ENCODE measurements at places on chromosomes 13 and 19.

DNA sequence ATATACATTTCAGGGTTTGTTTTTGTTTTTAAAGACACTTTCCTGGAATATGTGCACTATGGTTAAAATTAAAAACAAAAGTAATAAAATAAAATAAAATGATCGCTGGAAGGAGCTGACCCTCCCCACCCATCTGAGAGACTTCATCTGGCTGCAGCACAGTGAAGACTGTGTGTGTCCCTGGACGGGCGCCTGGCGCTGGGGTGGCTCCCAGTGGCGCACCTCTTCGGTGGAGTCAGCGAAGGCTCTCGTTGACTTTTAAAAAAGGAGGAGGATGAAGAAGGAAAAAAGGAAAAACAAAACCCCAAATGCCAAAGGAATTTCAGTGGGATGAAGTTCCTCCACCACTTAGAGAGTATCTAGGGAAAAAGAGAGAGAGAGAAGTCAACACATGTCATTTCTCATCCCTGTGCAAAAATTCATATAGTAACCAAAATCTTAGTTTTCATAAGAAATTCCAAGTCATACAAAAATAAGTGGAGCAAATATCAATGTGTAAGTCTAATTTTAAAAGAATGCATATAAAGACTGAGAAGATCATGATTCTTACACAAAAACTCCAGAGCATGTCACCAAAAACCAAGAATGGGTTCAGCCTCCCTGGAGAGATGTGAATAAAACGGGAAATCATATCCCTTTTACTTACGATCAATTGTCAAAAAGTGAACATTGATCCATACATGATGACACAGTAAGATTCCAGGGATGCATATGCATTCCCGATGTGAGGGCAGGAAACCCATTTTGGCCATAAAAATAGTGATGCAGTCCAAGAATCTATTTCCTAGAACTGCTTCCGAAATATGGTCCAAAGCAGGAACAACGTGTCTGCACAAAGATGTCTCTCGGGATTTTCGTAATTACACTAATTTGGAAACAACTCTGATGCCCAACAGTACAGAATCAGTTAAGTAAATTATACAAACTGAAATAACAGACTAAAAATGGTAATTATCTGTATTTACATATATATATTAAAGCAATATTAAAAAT, 123.8 kb downstream of the STK24 start:
- DNase-seq, result no peak

DNA sequence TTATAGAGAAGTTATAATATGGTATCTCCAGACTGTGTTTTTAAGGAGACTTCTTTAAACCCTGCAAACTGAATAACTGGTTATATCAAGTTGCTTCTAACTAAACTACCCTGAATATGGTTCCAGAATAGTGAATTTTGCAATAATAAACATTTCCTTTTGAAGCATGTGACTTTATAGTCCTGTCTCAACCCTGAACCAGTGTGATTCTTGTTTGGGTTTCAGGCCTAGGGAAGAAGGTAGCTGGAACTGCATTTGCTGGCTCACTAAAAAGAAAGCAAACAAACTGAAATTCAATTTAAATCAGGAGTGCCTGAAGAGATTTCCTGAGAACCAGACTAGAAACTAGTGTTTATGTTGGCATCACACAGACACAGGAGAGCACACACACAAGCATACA, 4.9 kb downstream of the ARHGEF7 start:
- DNase-seq, result no peak

DNA sequence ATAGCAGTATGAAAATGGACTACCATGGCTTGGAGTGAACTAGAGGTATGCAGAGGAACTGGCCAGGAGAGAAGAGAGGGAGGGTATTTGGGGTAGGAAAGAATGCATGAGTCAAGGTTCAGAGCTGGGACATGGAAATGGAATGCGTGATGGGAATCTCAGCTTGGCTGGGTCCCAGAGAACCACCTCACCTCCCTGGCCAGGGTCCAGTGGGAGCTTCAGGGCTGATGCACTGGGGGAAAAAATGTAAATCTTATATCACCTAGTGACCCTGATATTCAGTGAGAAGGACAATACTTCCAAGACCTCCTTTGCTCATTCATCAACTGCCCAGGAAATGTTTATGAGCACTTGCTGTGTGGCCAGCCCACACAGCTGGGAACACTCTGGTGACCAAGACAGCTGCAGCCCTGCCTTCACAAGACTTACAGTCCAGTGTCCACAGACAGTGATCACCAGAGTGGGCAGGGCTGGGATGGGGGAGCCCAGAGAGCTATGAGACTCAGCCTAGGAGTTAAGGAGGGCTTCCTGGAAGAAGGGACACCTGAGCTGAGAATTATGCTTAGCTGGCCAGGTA, 12.8 kb downstream of the IGSF23 start:
- DNase-seq, result no peak

DNA sequence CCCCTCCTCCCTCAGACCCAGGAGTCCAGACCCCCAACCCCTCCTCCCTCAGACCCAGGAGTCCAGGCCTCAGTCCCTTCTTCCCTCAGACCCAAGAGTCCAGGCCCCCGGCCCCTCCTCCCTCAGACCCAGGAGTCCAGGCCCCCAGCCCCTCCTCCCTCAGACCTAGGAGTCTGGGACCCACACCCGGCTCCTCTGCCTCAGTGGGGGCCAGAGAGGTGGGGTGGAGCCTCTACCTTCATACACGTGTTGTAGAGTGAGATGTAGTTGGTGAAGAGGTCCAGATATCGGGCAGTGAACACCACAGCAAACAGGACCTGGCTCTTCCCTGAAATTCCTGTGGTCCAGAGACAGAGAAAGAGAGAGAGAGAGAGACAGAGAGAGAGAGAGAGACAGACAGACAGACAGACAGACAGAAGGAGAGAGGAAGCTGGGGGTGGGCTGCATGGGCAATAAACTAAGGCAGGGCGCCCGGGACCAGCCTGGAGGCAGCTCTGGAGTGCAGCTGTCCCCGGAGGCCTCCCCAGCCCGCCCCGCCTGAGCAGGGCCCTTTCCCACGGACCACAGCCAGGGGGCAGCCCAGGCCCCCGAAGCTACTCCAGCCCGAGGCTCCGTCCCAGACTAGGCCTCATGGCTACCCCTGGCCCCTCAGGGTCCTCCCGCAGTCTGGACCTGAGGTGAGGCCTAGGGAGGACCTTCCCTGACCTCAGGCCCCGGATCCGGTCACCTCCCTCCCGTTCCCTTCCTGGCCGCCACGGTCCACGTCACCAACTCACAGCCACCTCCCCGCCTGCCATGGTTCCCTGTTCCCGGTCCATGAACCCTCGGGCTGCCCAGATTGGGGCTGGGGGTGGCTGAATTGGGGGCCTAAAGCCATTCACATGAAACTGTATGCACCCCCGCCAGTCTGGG, 907 bp downstream of the KDELR1 start:
- peak; percentile 71 for DNase-seq

Data from caudate nucleus (tissue), 63 donors.